ENCODE measurements at places on chromosomes 5 and 9.
A peak's percentile ranks its signal among the peaks of the same experiment; 100 is the strongest.

DNA sequence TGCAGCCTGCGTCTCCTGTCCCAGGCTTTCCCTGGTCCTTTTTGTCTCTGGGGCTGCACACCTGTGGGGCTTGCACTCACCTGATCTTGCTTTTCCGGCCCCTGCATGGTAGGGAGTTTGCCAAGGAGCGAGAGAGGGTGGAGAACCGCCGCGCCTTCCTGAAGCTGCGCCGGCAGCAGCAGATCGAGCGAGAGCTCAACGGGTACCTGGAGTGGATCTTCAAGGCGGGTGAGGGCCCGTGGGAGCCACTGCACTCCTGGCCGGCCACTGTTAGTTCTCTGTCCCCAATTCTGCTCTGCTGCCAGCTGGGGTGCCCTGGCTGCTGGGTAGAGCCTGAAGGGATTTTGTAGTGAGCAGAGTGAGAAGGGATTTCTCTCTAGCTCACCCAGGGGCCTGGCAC lies 78.0 kb downstream of the CACNA1B start:
- DNase-seq: no peak
- no peak overlapping the region for H3K4me3 ChIP-seq
- H3K27me3 ChIP-seq: no peaks in the 10 kb centered on the region
- no peaks in the 10 kb centered on the region for H3K4me1 ChIP-seq
- no peaks in the 10 kb centered on the region for H3K36me3 ChIP-seq

GRCh38 chr5:113147101-113147508 lies 170.5 kb downstream of the DCP2 start:
- DNase-seq: peak; percentile 68
- H3K27ac ChIP-seq: peak overlapping the region; percentile 91
- H3K4me1 ChIP-seq: no peaks in the 10 kb centered on the region
- no peaks in the 10 kb centered on the region for H3K27me3 ChIP-seq
- no peak overlapping the region for H3K4me3 ChIP-seq

GRCh38 chr9:114674798-114675540 lies 7.0 kb downstream of the TEX48 start:
- no peak for DNase-seq
- H3K36me3 ChIP-seq: no peaks in the 10 kb centered on the region
- no peaks in the 10 kb centered on the region for H3K27me3 ChIP-seq
- no peak overlapping the region for H3K4me3 ChIP-seq
- peaks cover 13% of the 10 kb centered on the region for H3K4me1 ChIP-seq

- peak; percentile 15 for DNase-seq
- H3K36me3 ChIP-seq: no peaks in the 10 kb centered on the region
- H3K4me1 ChIP-seq: peaks cover 7% of the 10 kb centered on the region
- H3K4me3 ChIP-seq: no peak overlapping the region
Observed at GRCh38 chr5:60546207-60546606, 153.8 kb downstream of the DEPDC1B start.

GRCh38 chr5:143600396-143601075 lies 197.1 kb upstream of the NR3C1 start:
- H3K27me3 ChIP-seq: no peaks in the 10 kb centered on the region
- no peaks in the 10 kb centered on the region for H3K36me3 ChIP-seq
- H3K4me3 ChIP-seq: no peak overlapping the region
- DNase-seq: peak; percentile 40
- H3K4me1 ChIP-seq: peaks cover 16% of the 10 kb centered on the region
- H3K27ac ChIP-seq: no peak overlapping the region

GRCh38 chr9:125998837-125999503 lies 251.8 kb downstream of the PBX3 start:
- H3K36me3 ChIP-seq: no peaks in the 10 kb centered on the region
- H3K4me1 ChIP-seq: no peaks in the 10 kb centered on the region
- no peak overlapping the region for H3K4me3 ChIP-seq
- H3K27ac ChIP-seq: no peak overlapping the region
- no peak for DNase-seq

DNA sequence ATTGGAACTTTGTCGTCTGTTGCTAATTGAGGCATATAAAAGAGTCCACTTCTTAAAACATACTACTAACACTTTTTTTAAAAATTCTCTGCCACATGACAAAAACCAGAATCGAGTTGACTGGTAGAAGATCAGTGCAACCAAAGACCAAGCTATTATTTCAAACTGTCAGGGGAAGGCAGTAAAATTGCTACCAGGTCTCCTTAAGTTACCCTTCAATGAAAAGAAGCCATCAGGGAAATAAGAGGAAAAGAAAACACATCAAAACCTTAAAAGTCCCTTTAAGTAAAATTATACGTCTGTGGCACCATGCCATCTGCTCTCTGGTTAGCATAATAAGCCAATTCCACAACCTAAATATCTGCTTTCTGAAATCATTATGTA lies 9.6 kb downstream of the ZNF608 start:
- peak overlapping the region; percentile 77 for H3K27ac ChIP-seq
- H3K4me1 ChIP-seq: peaks cover 80% of the 10 kb centered on the region
- no peaks in the 10 kb centered on the region for H3K36me3 ChIP-seq
- H3K27me3 ChIP-seq: no peaks in the 10 kb centered on the region

- no peaks in the 10 kb centered on the region for H3K4me1 ChIP-seq
- no peaks in the 10 kb centered on the region for H3K27me3 ChIP-seq
- DNase-seq: no peak
- peak overlapping the region; percentile 82 for H3K27ac ChIP-seq
- H3K36me3 ChIP-seq: no peaks in the 10 kb centered on the region
Observed at GRCh38 chr9:89246840-89247239, 64.2 kb upstream of the CKS2 start.

DNA sequence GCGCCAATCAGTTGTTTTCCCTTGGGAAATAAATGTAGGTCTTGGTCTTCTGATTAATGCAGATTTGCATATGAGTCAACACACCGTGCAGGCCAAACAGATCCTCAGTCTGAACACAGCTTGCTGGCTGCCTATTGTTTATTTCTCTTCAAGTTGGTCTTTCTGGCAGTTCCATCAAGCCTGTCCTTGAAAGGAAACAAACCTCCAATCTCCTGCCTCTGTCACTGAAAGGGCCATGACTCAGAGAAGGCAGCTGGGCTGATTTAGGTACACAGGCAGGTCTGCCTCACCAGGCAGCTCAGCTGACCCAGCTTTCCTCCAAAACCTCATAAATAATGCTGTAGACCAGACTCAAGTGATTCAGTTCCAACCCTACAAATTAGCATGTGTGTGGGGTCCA lies 175.9 kb downstream of the MAN2A1 start:
- H3K4me3 ChIP-seq: no peak overlapping the region
- H3K27me3 ChIP-seq: no peaks in the 10 kb centered on the region
- H3K36me3 ChIP-seq: peaks cover 3% of the 10 kb centered on the region
- DNase-seq: peak; percentile 14
- H3K27ac ChIP-seq: no peak overlapping the region

- no peaks in the 10 kb centered on the region for H3K36me3 ChIP-seq
- peak; percentile 46 for DNase-seq
- peaks cover 3% of the 10 kb centered on the region for H3K4me1 ChIP-seq
Observed at GRCh38 chr5:60487885-60488442, 212.0 kb downstream of the DEPDC1B start.

- H3K27me3 ChIP-seq: no peaks in the 10 kb centered on the region
- H3K4me1 ChIP-seq: peaks cover 5% of the 10 kb centered on the region
- H3K36me3 ChIP-seq: no peaks in the 10 kb centered on the region
- DNase-seq: peak; percentile 38
Observed at GRCh38 chr9:92359394-92359995, 33.7 kb downstream of the CENPP start.

- no peaks in the 10 kb centered on the region for H3K27me3 ChIP-seq
- H3K36me3 ChIP-seq: no peaks in the 10 kb centered on the region
- H3K4me3 ChIP-seq: no peak overlapping the region
- H3K4me1 ChIP-seq: no peaks in the 10 kb centered on the region
- no peak for DNase-seq
- no peak overlapping the region for H3K27ac ChIP-seq
Observed at GRCh38 chr5:59137846-59138245, 555.0 kb downstream of the RAB3C start.

DNA sequence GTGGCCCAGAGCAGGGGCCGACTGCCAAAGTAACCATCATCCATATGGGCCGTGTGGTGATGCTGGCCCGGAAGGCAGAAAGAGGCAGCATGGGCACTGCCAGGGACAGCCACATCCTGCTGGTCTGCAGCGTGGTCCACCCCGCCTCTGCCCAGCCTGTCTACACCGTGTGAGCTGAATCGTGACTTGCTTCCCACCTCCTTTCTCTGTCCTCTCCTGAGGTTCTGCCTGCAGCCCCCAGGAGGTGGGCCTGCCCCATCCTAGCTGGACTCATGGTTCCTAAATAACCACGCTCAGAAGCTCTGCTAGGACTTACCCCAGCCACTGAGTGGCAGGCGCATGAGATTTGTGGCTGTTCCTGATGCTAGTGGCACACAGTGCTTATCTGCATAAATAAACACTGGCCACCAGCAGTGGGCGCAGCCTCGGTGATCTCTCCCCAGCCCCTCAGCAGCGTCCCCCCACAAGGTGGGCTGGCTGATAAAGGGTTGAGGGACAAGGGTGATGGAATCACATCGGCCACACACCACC lies 22.6 kb upstream of the SUSD3 start:
- no peaks in the 10 kb centered on the region for H3K4me1 ChIP-seq
- DNase-seq: no peak
- H3K4me3 ChIP-seq: no peak overlapping the region
- no peaks in the 10 kb centered on the region for H3K27me3 ChIP-seq

DNA sequence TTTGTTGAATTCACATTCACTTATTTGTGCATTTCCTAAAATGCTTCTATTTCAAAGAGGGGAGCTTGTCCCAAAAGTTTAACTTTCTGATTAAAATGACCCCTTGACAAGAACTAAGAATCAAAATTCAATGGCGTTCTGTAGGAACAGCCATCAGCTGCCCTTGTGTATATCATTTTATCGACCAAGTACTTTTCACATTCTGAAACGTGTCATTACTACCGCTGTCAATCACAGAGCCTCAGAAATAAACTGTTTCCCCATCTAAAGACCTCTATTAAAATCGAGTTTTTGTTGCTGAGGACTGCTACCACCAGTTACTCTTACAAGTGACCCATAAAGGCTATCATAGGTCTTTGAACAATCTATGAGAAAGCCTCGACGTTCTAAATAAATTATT lies 1.6 kb upstream of the FOXD1 start:
- no peak overlapping the region for H3K4me3 ChIP-seq
- H3K36me3 ChIP-seq: no peaks in the 10 kb centered on the region
- peaks cover 73% of the 10 kb centered on the region for H3K27me3 ChIP-seq
- no peak for DNase-seq

DNA sequence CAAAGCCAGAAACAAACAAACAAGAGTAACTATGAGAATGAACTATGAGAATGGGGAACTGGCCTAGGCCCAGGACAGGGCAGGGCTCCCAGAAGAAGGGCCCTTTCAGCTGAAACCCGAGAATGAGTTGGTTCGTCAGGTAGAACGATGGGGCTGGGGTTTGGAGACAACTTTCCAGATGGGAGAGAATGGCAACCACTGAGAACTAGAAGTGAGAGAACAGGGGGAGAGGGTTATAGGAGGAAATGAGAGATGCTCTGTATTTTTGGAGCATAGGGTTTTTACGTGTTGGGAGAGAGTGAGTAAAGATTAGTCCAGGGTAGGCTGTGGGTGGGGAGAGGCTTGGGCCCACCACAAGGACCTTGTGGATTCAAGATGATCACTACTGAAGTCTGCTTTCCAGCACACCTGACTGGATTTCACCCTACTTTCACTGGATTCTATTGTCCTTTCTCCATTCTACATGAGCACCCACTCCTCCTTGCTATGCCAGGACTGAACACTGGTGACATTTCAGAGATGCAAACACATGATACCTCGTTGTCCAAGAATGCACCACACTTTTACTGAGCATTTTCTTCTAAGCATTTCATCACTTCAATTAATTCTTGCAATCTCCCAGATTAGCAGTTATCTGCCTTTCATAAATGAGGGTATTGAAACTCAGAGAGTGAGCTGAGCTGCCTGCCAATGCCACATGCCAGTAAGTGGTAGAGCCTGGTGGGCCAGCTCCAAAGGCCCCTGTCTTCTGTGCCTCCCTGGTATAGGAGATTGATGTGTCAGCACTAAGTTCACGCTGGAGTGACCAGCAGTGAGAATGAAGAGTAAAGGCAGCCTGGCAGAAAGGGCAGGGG lies 3.2 kb upstream of the TMEM268 start:
- peaks cover 17% of the 10 kb centered on the region for H3K4me1 ChIP-seq
- H3K27me3 ChIP-seq: no peaks in the 10 kb centered on the region
- no peak overlapping the region for H3K27ac ChIP-seq
- no peak overlapping the region for H3K4me3 ChIP-seq
- DNase-seq: no peak

DNA sequence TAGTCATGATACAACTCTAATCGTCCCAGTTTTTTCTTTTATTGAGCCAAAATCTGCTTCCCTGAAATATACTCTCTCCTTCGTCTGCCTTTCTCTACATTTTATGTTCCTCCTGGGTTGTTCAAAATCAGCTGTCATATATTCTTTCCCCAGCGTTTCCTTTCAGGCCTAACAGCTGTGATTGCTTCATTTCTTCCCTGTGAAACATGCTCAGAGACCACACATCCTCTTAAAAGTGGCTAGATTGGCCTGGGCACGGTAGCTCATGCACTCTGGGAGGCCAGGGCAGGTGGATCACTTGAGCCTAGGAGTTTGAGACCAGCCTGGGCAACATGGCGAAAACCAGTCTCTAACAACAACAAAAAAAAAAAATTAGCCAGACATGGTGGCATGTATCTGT lies 25.1 kb downstream of the NFX1 start:
- DNase-seq: no peak
- peaks cover 6% of the 10 kb centered on the region for H3K4me1 ChIP-seq
- H3K4me3 ChIP-seq: no peak overlapping the region
- H3K27me3 ChIP-seq: no peaks in the 10 kb centered on the region
- H3K36me3 ChIP-seq: peaks cover 8% of the 10 kb centered on the region
- no peak overlapping the region for H3K27ac ChIP-seq

- no peak overlapping the region for H3K27ac ChIP-seq
- H3K36me3 ChIP-seq: no peaks in the 10 kb centered on the region
- H3K4me1 ChIP-seq: peaks cover 22% of the 10 kb centered on the region
- DNase-seq: no peak
- H3K4me3 ChIP-seq: no peak overlapping the region
Observed at GRCh38 chr9:131661568-131662288, 78.1 kb downstream of the RAPGEF1 start.

DNA sequence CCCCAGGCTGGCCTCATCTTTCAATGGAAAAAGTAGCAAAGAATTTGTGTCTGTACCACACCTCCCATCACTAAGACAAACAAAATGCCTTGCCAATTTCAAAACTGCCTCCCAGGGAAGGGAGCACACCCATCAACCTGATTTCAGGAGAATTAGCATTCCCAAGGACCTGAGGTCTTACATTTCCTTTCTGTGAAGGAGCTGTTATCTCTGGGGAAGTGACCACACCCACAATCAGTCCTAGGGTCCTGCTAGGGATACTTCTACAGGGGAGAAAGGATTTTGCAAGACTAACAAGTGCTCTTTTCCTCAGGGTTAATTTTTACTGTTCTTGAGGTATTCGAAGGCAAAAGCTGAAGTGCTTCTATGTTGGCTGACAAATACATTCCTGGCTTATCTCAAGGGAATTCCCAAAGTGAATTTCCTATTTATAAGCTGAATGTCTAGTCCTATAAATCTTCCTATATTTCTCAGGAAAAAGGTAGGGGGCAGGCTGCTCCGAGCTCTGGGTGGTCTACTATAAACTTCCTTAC lies 97.4 kb upstream of the ITGA1 start:
- H3K36me3 ChIP-seq: no peaks in the 10 kb centered on the region
- no peak overlapping the region for H3K4me3 ChIP-seq
- H3K27ac ChIP-seq: peak overlapping the region; percentile 24
- H3K27me3 ChIP-seq: no peaks in the 10 kb centered on the region

Measured in hepatocyte (in vitro differentiated cells).